ENCODE measurements at places on chromosomes 12 and 14.

- no peak for DNase-seq
These were observed 467.6 kb downstream of the PRKD1 start for GRCh38 chr14:29459969-29460560.

DNA sequence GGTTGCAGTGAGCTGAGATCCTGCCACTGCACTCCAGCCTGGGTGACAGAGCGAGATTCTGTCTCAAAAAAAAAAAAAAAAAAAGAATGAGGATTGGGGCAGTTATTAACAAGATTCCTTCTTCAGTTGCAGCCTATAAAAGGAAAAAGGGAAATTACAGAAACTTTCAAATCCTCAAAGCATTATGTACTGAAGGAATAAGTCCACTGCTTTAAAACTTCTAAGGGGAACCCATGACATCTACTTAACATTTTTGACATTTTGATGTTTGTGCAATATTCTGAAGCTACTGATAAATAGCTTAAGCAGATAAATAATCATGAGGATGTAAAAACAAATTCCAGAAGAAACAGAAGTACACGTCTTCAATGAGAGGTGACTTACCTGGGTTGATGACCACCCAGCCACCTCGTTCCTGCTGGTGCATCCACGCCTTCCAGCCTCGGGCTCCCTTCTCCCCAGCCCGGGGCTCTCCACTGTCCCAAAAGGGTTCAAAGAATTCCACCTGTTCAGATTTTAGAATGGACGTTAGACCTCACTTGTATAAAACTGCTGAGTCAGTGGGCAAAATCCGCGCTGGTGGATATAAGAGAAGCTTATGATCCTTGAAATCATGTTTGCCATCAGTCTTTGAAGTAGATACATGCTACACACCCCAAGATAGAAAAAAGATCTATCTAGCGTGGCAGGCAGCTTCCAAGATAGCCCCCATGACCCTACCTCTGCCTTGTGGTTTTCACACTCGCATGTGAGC is 33.7 kb downstream of the NRDE2 start:
- no peak for DNase-seq

GRCh38 chr14:75842551-75842950 is 139.2 kb downstream of the TGFB3 start:
- DNase-seq, result no peak

DNA sequence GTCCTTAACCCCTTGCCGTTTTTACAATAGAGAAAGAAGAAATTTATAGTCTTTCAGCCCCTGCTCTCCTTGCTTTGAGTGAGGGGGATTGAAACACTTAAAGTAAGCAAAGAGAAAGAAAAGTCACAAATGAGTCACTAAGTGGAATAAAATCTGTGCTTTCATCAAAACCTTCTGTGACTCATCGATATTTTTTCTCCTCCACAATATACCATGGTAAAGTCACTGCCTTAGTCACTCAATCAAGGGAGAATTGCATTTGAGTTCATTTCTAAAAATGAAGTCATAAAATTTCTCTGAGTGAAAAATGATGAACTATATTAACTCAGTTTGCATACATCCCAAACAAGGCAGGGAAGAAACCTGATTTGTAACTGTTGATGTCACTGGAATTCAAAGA is 470.3 kb downstream of the FOXG1 start:
- no peak for DNase-seq

DNA sequence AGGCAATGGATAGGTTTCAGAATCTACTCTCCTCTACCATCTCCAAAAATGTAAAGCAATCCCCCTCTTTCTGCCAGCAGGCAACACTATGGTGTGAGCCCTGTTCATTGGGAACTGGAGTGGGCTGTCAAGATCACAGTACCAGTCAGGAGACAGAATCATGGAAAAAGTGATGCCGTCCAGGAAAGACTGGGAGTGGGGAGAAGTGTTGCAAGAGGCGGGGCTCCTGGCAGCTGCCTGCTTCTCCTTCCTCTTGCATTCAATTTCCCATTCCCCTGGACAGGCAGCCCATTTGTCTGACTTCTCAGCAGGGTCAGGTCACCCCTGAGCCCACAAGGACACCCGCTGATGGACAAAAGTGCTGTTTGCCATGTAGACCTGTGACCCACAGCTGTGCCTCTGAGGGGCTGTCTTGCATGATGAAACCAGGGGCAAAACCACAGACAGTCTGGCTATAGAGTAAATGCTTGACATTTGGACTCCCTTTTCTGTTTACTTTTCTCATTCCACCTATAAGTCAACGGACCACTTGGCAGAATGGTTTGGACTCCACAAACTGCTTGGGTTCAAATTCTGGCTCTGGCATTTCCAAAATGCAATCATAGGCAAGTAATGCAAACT is 30.1 kb upstream of the RPH3A start:
- DNase-seq, result no peak

- DNase-seq, result no peak
These were observed 70.7 kb upstream of the GALNT9 start for GRCh38 chr12:132400011-132400641.

GRCh38 chr14:45181806-45182205 is 46.1 kb downstream of the FANCM start:
- no peak for DNase-seq

DNA sequence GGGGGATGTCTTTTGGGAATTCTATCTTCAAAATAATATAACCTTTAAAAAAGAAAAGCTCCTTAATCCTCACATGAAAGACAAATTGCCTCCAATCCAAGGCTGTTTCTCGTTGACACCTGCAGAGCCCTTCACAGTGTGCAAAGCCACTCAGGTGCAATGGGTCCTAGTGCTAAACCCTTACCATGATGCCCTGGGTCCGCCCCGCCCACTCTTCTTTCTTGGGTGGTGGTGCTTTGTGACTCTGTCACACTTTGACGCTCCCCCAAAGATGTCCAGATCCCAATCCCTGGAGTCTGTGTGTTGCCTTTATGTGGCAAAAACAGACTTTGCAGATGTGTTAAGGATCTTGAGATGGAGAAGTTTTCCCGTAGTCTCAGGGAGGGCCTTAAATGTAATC is 29.7 kb downstream of the CLMN start:
- no peak for DNase-seq

DNA sequence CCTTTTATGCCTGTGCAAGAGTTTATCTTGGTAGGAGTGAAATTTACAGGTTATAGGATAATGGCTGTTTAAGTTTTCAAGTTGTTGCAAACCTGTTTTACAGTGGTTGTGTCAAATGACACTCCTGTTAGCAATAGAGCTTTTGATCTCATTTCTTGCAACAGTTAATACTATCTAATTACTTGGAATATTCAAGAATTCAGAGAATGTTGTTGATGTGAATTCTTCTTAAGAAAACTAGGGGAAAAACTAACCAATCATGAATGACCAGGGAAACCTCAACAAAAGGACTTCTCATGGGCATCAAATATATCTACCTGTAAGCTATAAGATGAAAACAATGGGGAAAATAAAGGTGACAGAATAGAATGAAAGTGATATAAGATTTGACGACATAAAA is 85.0 kb downstream of the IPO8 start:
- DNase-seq, result no peak

DNA sequence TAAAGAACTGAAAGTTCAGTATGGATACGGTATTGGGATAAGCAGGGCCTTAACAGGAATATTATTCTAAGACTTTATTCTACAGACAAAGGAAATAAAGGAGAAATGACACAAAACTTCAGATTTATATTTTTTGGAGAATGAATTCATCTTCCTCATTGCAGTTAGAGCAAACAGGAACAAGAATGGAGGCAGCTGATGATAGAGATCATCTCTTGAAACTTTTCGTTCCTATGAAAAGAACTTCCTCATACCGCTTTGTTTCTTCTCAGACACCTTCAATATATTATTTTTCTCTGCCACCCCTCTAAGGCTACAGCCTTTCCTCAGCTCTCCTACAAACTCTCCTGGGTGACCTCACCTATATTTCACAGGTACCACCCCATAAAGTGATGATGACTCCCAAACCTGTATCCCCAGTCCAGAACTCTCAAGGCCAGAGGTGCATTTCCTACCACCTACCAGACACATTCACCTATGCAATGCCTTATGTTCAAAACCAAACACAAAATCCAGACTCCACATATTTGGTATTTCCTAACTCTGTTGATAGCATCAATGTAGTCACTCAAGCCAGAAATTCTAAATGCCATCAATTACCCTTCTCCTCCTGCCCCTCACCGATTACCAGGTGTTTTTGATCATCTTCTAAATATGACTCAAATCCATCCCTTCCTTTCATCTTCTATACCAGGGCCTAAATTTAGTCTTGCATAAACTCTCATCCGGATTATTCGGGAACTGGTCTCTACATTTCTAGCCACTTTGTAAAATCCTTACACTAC is 7.4 kb downstream of the MAP4K5 start:
- DNase-seq, result no peak

DNA sequence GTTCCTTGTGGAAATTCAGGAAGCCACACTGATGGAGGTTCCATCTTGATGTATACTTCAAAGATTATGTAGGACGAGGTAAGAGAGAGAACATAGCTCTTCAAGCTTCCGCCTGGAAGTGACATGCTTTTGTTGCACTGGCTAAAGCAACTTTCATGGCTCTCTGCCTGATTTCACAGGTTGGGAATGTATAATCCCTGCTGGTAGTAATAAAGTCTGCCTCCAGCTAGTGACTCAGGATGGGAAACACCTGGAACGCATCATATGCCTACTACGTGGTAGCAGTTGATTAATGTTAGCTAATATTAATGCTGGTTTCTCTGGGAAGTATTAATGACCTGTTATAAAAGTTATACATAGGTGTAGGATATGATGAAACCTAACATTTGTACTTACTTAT is 71.1 kb downstream of the PELI2 start:
- no peak for DNase-seq

DNA sequence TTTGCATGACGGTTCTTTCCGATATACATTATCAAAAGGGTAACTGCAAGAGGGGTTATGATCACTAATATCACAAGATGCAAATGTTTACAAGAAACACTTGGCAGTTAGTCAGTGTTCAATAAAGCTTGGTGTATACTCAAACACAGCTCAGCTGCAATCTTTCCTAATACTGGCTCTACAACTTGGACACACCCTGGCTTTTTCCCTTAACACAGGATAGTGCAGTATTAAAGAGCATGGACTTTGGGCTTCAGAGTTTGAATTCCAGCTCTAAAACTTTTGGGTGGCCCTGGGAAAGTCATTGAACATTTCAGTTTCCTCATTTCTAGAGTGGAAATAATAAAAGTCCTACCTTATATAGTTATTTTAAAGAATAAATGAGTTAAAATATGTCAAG is 107.0 kb downstream of the HECTD4 start:
- DNase-seq, result no peak
